ENCODE measurements at places on chromosomes 7 and 10.
A peak's percentile ranks its signal among the peaks of the same experiment; 100 is the strongest.

DNA sequence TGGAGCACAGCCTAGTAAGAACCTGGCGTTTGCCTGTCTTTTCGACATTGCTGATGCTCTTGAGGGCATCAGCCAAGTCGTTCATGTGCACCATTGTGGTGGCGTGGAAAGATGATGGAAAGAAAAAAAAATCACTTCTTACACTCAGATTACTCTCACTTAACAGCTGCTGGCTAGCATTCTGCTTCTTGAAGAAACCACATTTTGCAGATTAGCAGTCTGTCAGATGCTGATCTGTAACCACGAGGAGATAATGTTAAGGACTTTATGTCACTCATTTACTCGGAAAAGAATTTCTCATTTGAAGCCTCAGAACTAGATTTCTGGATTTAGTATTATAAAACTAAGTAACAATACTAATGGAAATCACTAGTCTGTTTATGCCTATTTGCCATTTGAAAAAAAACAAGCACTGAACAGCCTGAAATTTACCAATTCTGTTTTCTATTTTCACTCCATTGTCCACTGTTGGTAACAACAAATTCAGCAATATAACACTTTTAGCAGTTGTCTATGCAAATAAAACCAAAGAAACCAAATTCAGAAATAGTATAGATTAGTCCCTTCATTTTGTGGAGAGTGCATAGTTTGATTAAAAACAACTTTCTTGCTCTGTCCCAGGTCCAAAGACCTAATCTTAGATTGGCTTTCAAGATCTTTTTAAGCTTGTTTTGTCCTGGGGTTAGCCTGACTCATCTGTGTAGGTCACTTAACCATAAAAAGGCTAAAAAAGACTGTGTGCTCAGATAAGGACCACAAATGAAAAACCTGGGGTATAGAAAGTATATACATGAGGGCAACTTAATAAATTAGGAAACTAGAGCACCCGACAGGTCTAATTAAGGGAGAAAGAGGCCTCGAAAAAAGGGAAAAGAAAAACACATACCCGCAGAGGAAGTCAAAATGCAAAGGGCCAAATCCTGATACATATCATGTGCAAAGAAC lies 67.5 kb downstream of the NT5C2 start:
- DNase-seq = no peak

- DNase-seq = no peak
These were observed 348.2 kb upstream of the C7orf33 start for GRCh38 chr7:148242294-148242821.

DNA sequence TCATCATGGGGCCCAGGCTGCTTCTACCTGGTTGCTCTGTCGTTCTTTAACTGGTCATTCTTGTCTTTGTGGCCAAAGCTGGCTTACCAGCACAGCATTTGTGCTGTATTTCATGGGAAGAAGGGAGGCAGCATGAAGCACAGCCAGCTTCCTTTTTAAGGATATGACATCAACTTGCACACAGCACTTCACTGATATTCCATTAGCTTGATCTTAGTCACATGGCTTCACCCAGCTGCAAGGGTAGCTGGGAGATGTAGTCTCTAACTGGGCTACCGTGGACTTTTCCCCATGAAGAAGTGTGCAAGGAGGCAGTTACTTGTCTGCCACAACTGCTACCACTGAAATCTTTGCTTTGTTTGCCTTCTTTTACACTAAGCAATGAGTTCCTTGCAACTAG lies 525.2 kb downstream of the LRMDA start:
- no peak for DNase-seq

GRCh38 chr7:28956608-28957063 lies 1.5 kb downstream of the TRIL start:
- no peak for DNase-seq

GRCh38 chr7:88597941-88598425 lies 161.5 kb upstream of the ZNF804B start:
- no peak for DNase-seq

- peak; percentile 35 for DNase-seq
These were observed 20.8 kb downstream of the LOXL4 start for GRCh38 chr10:98246911-98247805.

DNA sequence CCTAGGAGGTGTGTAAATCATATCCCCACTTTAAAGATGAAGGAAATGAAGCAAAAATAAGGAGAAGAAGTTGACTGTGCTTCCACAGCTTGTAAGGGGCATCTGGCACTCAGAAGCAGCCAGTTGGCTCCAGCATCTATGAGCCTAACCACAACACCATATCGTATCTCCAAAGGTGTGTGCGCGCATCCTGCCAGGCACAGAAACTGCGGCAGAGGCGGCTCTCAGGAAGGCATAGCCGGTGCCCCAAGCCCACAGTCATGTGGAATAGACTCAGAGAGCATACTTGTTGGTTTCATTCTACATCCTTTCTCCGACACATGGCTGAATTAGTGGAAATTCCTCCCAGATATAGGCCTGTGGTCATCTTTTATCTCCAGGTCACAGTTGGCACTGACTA lies 423.9 kb downstream of the CALN1 start:
- no peak for DNase-seq

DNA sequence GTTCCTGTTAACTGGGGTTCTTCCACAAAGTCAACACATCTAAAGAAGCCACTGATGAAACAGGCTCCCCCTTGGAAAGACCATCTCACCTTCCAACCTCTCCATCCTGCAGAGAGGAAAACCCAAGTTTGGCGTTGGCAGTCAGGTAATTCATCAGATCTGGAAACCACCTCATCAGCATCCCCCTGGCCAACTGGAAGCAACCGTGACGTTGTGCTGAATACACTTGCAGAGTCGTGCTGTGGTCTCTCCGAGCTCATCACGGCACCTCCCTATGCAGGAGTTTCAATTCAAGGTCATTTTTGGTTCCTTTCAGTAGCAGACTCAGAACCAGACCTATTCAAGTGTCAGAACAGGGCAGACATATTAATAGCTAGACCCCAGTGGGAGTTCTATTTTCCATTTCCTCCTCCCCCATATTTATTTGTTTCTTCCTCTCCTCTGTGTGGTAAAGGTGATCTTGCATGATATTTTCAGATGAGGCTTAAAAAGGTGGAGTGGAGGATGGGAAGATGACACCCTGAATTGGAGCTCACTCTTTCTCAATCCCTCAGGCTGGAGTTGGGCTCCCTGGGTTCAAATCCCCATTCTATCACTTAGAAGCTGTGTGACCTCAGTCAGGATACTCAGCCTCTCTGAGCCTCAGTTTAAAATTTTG lies 149.1 kb upstream of the ADO start:
- DNase-seq = no peak

DNA sequence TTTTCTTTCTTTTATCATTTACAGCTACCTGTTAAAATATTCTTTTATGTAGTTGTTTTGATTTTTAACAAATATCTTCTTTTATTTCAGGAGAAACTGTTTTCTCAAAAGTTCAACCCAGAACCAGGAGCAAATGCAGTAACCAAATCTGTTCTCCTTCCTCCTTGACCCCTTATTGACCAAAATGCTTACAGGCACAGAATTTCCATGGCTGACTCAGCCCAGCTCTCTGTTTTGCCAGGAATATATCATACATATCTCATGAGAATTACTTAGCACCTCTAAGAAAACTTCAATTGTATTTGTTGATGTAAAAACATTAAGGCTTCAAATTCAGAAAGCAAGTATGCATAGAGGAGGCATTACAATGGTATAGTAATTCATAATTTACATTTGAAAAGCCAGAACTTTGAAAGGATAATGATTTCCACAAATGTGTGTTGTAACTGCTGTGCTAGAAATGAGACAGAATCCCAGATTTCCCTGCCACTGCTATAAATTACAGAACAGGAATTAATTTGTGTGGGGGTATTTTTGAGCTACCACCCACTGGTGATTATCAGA lies 2.2 kb downstream of the GSAP start:
- DNase-seq = no peak

- DNase-seq = no peak
These were observed 4.5 kb downstream of the ZSCAN25 start for GRCh38 chr7:99621271-99621670.

DNA sequence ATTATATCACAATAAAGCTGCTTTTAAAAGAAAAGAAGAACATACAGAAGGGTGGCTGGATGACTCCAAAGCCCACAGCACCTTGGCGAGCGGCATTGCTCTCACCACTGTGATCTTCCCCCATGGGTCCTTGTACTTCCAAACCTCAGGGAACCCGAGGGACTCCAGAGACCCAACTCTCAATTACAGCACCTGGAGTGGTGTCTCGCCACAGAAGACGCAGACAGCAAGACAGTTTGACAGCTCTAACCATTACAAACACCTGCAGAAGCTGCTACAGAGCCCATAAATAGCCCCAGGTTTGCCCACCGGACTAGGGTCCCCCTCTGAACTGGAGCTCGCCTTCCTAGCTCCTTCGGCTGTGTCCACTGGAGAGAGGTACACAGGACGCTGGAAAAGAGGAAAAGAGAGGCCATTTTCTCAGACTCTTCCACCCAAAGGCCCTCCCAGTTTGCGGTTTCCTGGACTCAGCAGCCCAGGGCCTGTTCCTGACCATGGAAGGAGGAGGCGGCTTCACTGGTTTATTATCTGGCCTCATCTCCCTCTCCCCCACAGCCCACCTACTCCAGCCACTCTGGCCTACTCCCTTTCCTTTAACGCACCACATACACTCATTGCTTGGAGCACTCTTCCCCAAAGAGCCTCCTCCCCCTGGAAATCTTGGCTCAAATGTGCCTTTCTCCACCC lies 1.9 kb downstream of the PIK3AP1 start:
- DNase-seq = no peak

DNA sequence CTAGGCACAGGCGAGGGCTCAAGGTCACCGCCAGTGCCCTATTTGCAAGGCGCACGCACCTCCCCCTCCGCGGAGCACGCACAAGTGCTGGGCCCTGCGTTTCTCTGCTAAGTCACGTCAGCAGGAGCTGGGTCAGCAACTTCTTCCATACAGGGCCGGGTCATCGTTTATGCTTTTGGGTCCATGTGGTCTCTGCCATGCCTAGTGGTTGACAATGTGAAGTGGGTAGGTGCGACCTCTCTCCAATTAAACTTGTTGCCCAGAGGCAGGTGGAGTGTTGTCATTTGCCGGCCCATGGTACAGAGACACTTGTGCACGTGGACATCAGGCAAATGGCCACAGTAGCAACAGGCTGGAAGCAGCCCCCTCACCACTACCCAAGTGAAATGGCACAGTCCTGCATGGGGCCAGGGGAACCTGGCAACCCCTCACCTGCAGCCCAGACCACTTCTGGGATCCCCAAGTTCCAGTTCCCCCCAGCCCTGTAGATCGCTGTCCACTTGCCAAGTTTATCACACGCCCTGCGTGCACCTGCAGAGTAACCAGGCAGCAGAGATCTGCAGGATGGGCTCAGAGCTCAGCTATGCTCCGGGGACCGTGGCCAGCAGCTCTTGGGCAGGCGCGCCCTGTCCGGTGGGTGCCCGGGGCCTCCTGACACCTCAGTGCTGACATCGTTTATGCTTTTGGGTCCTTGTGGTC lies 86.1 kb upstream of the PPP2R2D start:
- no peak for DNase-seq

DNA sequence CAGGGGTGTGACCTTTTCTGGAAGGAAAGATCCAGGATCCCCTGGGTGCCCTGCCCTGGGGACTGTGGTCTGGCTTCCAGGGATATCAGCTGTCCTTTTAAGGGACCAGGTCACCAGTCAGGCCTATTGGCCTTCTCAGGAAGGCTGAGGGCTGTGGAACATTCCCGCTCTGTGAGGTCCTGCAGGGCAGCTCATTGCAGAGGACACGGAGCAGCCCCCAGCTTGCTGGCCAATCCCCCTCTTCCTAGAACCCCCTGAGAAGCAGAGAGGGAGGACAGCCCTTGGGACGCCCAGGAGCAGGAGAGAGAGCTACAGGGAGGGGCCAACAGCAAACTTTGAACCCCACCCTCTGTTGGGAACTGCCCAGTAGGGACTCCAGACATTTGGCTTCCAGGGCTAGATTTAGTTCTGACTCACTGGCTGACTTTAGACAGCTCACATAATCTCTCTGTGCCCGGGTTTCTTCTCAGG lies 67.9 kb upstream of the COL13A1 start:
- DNase-seq = peak; percentile 34

- DNase-seq = no peak
These were observed 6.0 kb downstream of the SPRN start for GRCh38 chr10:133418289-133418993.

DNA sequence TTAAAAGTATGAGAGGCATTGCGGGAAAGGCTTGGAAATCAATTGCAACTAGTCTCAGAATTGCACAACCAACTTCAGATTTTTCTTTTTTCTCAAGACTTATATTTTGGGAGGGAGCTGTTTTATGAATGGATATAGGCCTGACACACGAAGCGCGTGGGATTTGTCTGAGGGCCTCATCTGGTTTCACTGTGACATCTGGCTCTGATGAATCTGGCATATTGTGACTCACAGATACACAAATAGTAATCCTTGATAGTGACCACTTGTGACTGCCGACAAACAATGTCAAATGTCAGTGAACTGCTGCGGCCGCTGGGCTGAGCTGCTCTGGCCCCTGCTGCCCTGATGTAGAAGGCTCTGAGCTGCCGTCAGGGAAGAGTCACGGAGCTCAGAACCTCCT lies 655.1 kb downstream of the INHBA start:
- DNase-seq = peak; percentile 47

DNA sequence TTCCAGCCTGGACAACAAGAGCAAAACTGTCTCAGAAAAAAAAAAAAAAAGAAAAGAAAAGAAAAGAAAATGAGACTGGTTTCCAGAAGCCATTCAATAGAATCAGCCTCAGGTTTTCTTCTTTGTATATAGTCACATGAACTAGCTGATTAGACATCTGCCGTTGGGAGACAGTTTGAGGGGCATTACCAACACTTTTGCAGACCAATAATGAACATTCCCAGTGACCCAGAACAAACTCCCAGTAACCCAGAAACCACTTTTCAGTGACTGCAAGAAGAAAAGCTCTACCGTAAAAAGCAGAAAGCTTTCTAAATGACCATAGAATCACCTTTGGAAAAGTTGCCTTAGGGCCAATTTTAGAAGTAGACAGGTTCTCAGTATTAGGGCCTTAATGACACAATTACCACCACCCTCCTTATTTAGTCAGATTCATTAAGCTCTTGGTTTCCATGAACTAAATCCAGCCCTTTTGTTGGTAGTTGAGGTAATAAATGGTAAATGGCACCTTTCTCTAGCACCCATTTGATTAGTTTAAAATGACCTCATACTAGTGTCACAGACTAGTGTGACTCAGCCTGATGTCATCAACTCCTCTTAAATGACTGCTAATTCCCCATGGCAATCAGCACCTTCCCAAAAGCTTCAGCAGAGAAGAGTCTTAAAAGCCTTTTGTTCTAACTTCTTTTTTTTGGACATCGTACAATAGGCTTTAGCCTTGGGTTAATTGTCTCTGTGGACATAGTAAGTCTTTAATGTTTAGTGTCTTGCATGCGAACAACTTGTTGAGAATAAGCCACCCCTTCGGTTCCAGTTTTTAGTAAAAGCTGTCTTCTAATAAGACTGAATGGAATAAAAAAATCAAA lies 33.6 kb upstream of the XRCC2 start:
- DNase-seq = no peak
